ENCODE measurements at places on chromosomes 11 and 22. TPM values are rescaled to one million over a fixed set of nuclear protein-coding genes. Genes with fewer than 3 reads are reported as not detected.

GRCh38 chr11:129703846-129704245 is 111.8 kb upstream of the TMEM45B start:
- H3K4me3 ChIP-seq, result no peak overlapping the region
- no peaks in the 10 kb centered on the region for H3K4me1 ChIP-seq
- no peaks in the 10 kb centered on the region for H3K36me3 ChIP-seq
- no peak for DNase-seq
- H3K27ac ChIP-seq, result no peak overlapping the region

GRCh38 chr11:8375932-8376331 is 112.3 kb upstream of the LMO1 start:
- no peak overlapping the region for H3K27ac ChIP-seq
- H3K4me1 ChIP-seq, result no peaks in the 10 kb centered on the region
- H3K36me3 ChIP-seq, result no peaks in the 10 kb centered on the region
- no peaks in the 10 kb centered on the region for H3K27me3 ChIP-seq
- no peak overlapping the region for H3K4me3 ChIP-seq
- no peak for DNase-seq

- H3K27me3 ChIP-seq, result no peaks in the 10 kb centered on the region
- peak overlapping the region; percentile 90 for H3K27ac ChIP-seq
- H3K4me3 ChIP-seq, result peak overlapping the region; percentile 98
- peaks cover 43% of the 10 kb centered on the region for H3K36me3 ChIP-seq
- DNase-seq, result no peak
- H3K4me1 ChIP-seq, result peaks cover 51% of the 10 kb centered on the region
Observed at GRCh38 chr11:65858681-65859087, 704 bp upstream of the CFL1 start.

DNA sequence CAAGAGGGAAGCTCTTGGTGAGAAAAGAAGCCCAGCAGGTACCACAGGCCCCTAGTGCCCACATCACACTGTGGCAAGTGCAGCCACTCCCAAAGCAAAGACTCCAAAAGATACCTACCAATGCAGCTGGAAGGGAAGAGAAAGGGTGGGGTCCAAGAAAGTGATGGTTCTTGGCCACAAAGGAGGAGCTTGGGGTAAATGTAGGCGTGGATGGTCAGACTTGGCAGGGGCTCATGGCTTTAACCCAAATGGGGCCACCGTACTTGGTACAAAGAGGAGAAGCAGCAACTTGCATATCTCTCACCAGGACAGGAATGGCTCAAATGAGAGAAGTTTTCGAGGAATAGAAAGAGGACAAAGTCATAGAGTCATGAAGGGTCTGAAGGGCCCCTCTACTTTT is 4.8 kb downstream of the MAP3K11 start:
- peak overlapping the region; percentile 94 for H3K27ac ChIP-seq
- peaks cover 68% of the 10 kb centered on the region for H3K4me1 ChIP-seq
- no peaks in the 10 kb centered on the region for H3K27me3 ChIP-seq
- DNase-seq, result no peak
- peaks cover 16% of the 10 kb centered on the region for H3K36me3 ChIP-seq

DNA sequence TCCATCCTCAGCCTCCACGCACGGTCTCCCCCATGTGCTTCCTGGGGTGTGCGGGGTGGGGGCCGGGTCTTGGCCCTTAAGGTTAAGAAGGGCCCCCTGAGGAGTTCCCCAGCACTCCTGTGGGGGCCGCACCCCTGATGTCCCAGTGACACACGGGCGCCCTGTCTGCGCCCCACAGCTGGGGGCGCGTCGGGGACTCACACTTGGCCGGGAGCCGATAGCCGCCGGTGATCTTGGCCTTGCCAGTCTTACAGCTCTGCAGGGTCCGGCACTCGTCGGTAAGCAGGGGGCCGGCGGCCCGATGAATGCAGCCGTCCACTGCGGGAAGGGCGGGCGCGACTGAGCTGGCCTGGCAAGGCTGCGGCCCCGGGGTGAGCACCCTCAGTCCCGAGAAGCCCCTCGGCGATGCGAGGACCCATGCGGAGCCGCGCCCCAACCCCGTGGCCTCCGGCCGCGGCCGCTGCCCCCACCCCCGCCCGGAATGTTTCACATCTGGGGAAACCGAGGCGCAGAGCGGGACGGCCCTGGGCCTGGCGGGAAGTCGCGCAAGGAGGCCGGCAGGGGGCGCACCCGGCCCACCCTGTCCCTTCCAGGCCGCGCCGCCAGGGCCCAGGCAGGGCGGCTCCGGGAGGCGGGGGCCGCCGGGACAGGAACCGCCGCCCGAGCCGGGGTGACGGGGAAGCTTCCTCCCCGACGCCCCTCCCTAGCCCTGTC is 13.9 kb downstream of the OTUB1 start:
- peaks cover 32% of the 10 kb centered on the region for H3K4me1 ChIP-seq
- H3K27ac ChIP-seq, result no peak overlapping the region
- peaks cover 37% of the 10 kb centered on the region for H3K36me3 ChIP-seq
- H3K4me3 ChIP-seq, result peak overlapping the region; percentile 40
- no peaks in the 10 kb centered on the region for H3K27me3 ChIP-seq
- DNase-seq, result peak; percentile 95

GRCh38 chr22:46418827-46419226 is 83.3 kb downstream of the TRMU start:
- H3K27ac ChIP-seq, result no peak overlapping the region
- H3K27me3 ChIP-seq, result no peaks in the 10 kb centered on the region
- H3K36me3 ChIP-seq, result no peaks in the 10 kb centered on the region
- no peak for DNase-seq
- H3K4me1 ChIP-seq, result no peaks in the 10 kb centered on the region
- no peak overlapping the region for H3K4me3 ChIP-seq

- H3K4me1 ChIP-seq, result no peaks in the 10 kb centered on the region
- H3K27ac ChIP-seq, result no peak overlapping the region
- H3K36me3 ChIP-seq, result no peaks in the 10 kb centered on the region
Observed at GRCh38 chr11:81874635-81875034, 859.0 kb downstream of the FAM181B start.

GRCh38 chr11:117671370-117671769 is 125.6 kb downstream of the DSCAML1 start:
- no peak overlapping the region for H3K27ac ChIP-seq
- no peak overlapping the region for H3K4me3 ChIP-seq
- DNase-seq, result no peak
- H3K27me3 ChIP-seq, result no peaks in the 10 kb centered on the region

The MUC5AC gene
- 0.03 TPM for total RNA-seq

The B4GALNT4 gene
- total RNA-seq, result 0.23 TPM

The C11orf91 gene
- total RNA-seq, result not detected

The PLAAT2 gene
- 6.3 TPM for total RNA-seq

The LRRC10B gene
- total RNA-seq, result 7.7 TPM

The FAM227A gene
- 13.5 TPM for total RNA-seq

The HBB gene
- 1,949 TPM for total RNA-seq

The NPAS4 gene
- not detected for total RNA-seq

The TRAF6 gene
- 7.4 TPM for total RNA-seq
